PC-3 (cell line): ENCODE measurements at places on chromosomes 2 and 18.

GRCh38 chr2:215451012-215451756 lies 15.3 kb upstream of the FN1 start:
- DNase-seq = no peak

- no peak for DNase-seq
Observed at GRCh38 chr2:235537186-235537585, 43.3 kb downstream of the AGAP1 start.

- no peak for DNase-seq
Observed at GRCh38 chr2:85995648-85996529, 107.1 kb upstream of the ST3GAL5 start.

DNA sequence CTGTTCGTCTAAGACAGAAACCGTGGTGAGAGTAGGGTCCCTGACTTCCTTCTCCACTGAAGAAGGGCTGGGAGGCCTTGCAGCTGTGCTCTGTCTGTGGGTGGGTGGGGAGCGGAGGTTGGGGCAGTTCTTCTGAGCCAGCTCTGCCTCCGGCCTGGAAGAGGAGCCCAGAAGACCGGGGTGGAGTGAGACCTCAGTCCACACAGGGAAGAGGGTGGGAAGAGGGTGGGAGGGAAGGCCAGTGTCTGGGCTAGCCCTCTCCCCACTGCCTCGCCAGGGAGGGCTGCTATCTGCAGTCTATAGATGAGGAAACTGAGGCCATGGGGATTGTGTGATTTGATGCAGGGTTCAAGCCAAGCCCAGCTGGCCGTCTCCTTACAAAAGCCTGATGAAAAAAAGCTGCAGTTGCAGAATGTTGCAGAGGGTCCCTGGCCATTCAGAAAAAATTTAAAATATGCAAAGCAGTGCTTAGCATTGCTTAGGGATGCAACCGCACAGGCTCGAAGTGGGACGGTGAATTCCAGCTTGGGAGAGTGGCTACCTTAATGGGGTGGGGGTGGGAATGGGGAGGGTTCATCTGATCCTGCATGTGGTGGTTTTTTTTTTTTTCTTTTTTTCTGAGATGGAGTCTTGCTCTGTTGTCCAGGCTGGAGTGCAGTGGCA lies 181.6 kb upstream of the HS6ST1 start:
- DNase-seq = no peak

DNA sequence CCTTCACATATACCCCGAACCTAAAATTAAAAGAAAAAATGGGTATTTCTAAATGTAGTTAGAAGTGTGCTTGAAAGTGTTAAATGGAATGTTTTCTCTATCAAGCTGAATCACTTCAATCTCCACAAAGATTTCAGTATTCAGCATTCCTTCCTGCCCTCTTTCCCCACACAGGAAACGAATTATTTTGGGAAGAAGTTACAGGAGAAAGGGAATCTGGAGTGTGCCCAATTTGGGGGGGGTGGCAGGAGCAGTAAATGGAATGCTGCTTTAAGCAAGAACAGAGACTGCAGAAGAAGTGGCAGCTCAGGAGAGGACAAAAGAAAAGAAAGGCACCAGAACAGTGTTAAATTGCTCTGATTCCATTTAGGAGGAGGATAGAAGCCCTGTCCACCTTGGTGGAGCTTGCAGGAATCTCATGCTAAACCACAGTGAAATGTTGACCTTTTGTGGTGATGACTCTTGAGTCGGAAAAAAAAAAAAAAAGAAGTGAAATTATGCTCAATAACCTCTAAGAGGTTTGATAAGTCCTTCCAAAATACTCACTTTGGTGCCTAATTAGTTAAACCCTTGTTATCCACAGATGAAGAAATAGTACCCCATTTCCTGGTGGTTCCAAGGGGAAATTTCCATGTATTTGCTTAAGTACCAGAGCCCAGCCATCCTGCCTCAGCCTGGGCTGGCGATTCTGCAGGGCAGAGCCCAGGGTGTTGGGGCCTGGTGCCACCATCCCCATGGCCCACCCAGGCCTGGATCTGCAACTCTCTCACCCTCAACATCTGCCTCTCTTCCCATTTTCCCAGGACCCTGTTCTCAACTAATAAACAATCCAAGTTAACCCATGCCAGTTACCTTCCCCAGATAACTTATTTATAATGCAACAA lies 56.5 kb downstream of the MYO5B start:
- peak; percentile 14 for DNase-seq

- DNase-seq = no peak
Observed at GRCh38 chr2:122078451-122078850, 323.0 kb downstream of the TSN start.

- no peak for DNase-seq
Observed at GRCh38 chr2:164691346-164691887, 70.1 kb upstream of the GRB14 start.

DNA sequence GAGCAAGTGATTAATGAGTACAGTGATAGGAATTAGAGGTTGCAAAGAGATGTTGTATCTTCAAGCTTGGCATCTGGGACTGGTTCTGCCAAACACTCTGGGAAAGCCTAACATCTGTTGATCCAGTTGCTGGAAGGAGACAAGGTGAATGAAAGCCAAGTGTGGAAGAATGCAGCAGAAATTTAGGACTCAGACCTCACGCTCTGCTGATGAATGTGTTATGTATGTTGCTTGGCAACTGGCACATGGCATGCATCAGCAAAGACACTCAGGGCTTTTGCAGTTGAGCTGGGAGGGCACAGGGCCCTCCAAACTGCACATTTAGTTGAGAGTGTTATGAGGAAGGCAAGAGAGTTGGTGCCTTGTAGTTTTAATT lies 105.5 kb downstream of the COLEC12 start:
- DNase-seq = no peak

DNA sequence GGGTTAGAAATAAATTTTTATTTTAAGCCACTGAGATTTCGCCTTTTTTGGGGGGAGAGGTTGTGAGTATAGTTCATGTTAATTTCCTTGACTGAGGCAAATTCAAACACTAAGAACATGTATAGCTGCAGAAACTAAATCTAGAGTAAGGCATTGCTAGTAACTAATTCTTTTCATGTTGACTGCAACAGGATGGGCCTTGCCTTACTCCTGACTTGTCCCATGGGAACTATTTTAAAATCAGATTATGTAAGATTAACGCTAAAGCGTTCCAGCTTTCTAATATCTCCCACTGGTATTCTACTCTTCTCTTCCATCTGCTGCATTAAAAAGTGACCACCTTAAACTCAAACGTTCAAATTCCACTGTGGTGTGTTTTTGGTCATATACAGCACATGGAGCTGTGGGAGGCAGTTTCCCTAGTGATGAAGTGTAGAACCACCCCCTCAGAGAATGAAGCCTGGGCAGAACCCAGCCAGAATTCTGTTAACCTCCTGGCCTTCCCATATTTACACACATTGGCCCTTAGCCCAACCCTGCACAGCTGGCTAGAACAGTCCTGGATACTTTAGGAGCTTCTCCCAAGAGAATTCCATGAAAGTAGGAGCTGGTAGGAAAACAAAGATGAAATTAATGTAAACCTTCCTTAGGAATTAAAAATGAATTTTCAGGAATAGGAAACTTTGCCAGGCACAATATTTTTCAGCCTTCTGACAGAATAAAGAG lies 687.8 kb downstream of the SLC4A3 start:
- no peak for DNase-seq

DNA sequence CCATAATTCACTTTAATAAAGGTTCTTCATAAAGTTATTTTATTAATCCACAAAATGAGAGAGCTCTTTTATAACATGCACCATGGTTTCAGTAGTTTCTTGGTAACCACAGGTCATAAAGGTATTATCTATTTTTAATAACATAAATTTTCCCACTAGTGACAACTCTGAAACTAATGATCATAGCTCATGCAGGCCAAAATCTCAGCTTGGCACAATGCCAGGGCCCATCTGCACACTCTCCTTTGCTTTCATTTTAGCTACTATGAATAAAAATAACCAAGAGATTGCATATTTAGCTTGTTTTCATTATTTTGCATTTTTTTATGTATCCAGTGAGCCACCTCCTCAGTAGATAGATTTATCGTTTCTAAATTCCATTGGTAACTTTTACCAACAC lies 691.8 kb upstream of the CHAC2 start:
- DNase-seq = no peak

- DNase-seq = no peak
Observed at GRCh38 chr2:232929303-232930058, 59.4 kb downstream of the SNORC start.

DNA sequence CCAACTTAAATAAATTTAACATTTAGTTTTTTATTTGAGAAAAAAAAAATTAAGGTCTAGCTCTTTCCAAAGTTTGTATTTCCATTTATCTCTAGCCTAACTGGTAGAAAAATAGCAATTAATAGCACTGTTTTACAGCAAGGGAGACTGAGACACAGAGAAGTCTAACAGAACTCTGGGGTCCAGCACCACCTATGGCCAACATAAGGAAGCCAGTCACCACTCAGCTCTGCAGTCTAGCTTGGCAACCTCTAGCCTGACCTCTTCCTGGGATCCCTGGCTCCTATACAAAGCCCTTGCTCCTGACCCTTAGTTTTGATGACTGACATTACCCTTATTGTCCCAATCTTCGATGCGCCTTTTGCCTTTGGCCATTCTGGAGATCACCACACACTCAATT lies 114.1 kb upstream of the TLK1 start:
- no peak for DNase-seq

DNA sequence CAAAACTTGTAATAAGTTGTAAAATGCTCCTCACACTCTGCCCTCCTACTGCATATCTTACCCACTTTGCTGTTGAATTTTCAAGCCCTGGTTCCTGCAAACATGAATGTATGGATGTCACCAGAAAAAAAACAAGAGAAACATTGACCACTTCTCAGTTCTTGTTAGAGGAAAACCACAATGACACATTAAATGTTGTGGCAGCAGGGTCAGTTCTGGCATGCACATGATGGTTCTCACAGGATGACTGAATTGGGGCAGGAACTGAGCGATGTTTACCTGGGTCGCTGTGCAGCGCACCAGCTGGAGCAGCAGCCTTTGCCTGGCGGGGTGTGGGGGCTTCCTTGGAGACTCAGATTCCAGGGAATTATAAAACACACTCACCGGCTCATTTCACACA lies 14.0 kb upstream of the PRKCE start:
- peak; percentile 85 for DNase-seq

DNA sequence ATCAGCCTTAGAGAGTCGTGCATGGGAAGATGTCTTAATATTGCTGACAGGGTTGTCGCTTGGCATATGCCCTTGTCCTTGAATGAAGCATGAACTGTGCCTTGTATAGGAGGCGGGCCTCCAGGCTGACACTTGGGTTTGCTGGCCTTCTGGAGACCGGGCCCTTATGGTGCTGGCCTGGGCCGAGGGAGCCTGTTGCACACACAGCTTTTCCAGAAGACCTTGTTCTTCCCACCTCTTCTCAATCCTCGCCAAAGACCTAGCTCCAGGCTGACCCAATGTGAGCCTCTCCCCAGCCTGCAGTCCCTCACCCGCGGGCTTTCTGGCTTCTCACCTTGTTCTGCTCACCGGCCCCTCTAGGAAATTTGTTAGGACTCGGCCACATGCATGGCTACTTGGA lies 199.1 kb downstream of the FAM210A start:
- DNase-seq = no peak
